A549 treated with Mapracorat at 1 μM for 4 hours (cell line): ENCODE measurements at places on chromosomes 12 and 14. TPM values are rescaled to one million over a fixed set of nuclear protein-coding genes. Genes with fewer than 3 reads are reported as not detected.

NCKAP5L gene
- 6.6 to 9.3 TPM (median 8.5 TPM) in 5 replicates for total RNA-seq

TMTC2 gene
- total RNA-seq, result 0.67 to 1.8 TPM (median 1.1 TPM) in 5 replicates

FOXA1 gene
- 5.7 to 9.3 TPM (median 7.6 TPM) in 5 replicates for total RNA-seq

KRT6A gene
- total RNA-seq, result 8.1 to 10.8 TPM (median 8.4 TPM) in 5 replicates

KRT85 gene
- total RNA-seq, result 0.06 to 0.08 TPM (median 0.07 TPM) in 4 of 5 replicates, not detected in the other

CIROP gene
- total RNA-seq, result not detected in 5 replicates
